ENCODE measurements at places on chromosomes 5 and 9.
A peak's percentile ranks its signal among the peaks of the same experiment; 100 is the strongest.

DNA sequence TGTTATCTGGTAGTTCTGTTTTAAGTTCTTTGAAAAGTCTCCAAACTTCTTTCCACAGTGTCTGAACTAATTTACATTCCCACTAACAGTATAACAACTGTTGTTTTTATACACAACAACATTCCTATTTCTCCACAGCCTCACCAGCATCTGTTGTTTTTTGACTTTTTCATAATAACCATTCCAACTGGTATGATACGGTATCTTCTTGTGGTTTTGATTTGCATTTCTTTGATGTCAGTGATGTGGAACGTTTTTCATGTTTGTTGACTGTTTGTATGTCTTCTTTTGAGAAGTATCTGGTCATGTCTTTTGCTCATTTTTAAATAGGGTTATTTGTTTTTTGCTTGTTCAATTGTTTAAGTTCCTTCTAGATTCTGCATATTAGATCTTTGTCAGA lies 12.6 kb upstream of the GRAMD2B start:
- DNase-seq = no peak
- H3K4me3 ChIP-seq = no peak overlapping the region
- H3K36me3 ChIP-seq = no peaks in the 10 kb centered on the region
- H3K27ac ChIP-seq = no peak overlapping the region
- no peaks in the 10 kb centered on the region for H3K27me3 ChIP-seq

DNA sequence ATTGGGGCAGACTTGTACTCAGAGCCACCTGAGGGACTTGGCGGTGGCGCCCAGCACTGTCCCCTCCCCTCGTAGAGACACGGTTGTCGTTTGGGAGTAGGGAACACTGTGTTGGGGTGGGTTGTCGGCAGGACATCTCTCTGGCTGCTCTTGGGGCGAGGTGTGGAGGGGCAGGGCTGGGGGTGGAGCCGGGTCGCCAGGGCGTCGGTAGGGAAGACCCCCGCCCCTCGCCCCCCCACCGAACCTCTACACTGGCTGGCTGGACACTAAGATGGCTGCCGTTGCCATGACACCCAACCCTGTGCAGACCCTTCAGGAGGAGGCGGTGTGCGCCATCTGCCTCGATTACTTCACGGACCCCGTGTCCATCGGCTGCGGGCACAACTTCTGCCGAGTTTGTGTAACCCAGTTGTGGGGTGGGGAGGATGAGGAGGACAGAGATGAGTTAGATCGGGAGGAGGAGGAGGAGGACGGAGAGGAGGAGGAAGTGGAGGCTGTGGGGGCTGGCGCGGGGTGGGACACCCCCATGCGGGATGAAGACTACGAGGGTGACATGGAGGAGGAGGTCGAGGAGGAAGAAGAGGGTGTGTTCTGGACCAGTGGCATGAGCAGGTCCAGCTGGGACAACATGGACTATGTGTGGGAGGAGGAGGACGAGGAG lies 778 bp downstream of the TRIM41 start:
- no peaks in the 10 kb centered on the region for H3K36me3 ChIP-seq
- H3K4me1 ChIP-seq = no peaks in the 10 kb centered on the region
- H3K4me3 ChIP-seq = peak overlapping the region; percentile 83
- H3K27me3 ChIP-seq = no peaks in the 10 kb centered on the region
- H3K27ac ChIP-seq = peak overlapping the region; percentile 96

DNA sequence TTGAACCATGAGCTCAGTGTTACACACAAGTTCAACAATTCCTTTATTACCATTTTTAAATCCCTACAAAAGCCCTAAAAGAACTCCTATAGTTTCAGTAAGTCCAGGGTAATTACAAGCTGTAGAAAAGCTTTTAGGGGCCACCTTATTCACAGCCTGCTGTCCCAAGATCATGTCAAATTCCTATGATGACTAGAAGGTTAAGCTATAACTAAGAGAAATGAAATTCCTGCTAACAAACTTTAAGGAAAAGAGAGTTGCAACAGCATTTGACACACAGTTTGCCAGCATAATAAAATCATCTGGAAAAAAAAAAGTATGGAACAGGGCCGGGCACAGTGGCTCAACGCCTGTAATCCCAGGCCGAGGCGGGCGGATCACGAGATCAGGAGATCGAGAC lies 31.5 kb downstream of the TMEM245 start:
- no peaks in the 10 kb centered on the region for H3K4me1 ChIP-seq
- DNase-seq = no peak
- no peaks in the 10 kb centered on the region for H3K27me3 ChIP-seq
- H3K36me3 ChIP-seq = no peaks in the 10 kb centered on the region
- no peak overlapping the region for H3K4me3 ChIP-seq
- no peak overlapping the region for H3K27ac ChIP-seq

DNA sequence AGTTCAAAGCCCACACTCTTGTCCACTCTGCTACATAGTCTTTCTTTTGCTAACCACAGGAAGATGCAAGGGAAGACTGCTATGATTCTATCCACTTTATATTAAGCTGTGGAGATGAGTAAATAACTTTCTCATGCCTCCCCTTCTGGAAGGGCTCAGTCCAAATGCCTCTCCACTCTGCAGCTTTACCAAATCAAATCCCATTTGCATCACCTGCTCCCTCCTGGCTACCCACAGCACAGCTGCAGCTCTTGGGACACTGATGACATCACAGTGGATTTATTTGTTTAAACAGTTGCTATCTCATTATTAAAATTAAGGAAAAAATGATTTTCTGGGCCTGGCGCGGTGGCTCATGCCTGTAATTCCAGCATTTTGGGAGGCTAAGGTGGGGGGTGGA lies 1544.9 kb upstream of the WWC1 start:
- no peak overlapping the region for H3K4me3 ChIP-seq
- H3K27me3 ChIP-seq = no peaks in the 10 kb centered on the region
- H3K27ac ChIP-seq = no peak overlapping the region

- H3K27me3 ChIP-seq = no peaks in the 10 kb centered on the region
- H3K4me3 ChIP-seq = no peak overlapping the region
- no peak overlapping the region for H3K27ac ChIP-seq
- H3K36me3 ChIP-seq = peaks cover 18% of the 10 kb centered on the region
These were observed 60.1 kb downstream of the ZDHHC21 start for GRCh38 chr9:14633148-14633547.

DNA sequence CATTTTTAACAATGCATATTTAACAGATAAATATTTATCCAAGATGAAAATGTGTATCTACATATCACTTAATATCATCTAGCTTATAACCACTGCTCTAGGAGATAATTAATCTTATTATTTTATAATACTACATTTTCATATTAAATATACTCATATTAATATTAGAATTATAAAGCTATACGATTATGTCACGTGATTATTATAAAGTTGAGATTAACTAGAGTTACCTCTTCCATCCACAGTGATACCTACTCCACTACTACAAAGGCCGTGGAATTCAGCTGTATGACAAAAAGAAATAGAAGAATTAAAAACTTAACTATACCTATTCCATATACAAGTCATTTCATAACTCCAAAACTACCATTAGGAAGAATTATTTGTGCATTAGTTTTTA lies 171.9 kb downstream of the FBN2 start:
- H3K4me1 ChIP-seq = no peaks in the 10 kb centered on the region
- H3K4me3 ChIP-seq = no peak overlapping the region
- H3K36me3 ChIP-seq = no peaks in the 10 kb centered on the region
- H3K27me3 ChIP-seq = no peaks in the 10 kb centered on the region
- no peak overlapping the region for H3K27ac ChIP-seq

GRCh38 chr5:956941-957747 lies 51.5 kb upstream of the NKD2 start:
- peak overlapping the region; percentile 46 for H3K27ac ChIP-seq
- no peaks in the 10 kb centered on the region for H3K36me3 ChIP-seq
- no peaks in the 10 kb centered on the region for H3K4me1 ChIP-seq
- H3K27me3 ChIP-seq = no peaks in the 10 kb centered on the region
- no peak overlapping the region for H3K4me3 ChIP-seq
- no peak for DNase-seq
